ENCODE measurements at places on chromosomes 2 and 18.

DNA sequence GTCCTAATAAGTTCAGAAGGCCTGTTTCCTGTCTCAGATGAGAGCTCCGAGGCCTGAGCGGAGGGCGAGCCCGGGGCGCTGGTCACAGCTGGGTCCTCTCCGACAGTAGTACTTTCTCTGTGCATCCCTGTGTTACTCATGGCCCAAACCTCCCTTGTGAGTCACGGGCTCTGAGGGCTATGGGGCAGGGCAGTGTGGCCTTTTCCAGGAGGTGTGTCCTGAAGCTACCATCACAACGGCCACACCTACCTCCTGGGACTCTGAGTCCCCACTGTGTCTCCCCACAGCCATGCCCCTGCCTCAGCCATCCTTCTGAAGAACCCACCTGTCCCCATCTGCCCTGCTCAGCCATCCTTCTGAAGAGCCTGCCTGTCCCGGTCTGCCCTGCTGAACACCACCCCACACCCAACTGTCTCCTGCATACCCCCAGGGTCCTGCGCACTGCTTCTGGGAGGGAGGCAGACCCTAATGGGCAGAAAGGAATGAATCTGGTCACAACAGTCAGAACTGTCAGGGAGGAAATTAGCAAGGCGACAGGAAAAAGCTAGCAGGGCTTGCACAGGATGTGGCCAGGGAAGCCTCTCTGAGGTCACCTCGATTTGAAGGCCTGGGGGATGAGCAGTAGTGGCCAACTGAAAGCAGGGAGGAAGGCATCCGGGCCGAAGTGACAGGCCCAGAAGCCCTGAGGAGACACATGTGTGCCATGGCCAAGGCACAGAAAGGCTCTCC is 145.4 kb upstream of the RIOK3 start:
- no peak for ATAC-seq

- no peak for ATAC-seq
These were observed 452.7 kb upstream of the NRXN1 start for GRCh38 chr2:51484605-51485004.

- ATAC-seq: peak; percentile 21
These were observed 10.4 kb upstream of the FAM228A start for GRCh38 chr2:24164416-24164973.

DNA sequence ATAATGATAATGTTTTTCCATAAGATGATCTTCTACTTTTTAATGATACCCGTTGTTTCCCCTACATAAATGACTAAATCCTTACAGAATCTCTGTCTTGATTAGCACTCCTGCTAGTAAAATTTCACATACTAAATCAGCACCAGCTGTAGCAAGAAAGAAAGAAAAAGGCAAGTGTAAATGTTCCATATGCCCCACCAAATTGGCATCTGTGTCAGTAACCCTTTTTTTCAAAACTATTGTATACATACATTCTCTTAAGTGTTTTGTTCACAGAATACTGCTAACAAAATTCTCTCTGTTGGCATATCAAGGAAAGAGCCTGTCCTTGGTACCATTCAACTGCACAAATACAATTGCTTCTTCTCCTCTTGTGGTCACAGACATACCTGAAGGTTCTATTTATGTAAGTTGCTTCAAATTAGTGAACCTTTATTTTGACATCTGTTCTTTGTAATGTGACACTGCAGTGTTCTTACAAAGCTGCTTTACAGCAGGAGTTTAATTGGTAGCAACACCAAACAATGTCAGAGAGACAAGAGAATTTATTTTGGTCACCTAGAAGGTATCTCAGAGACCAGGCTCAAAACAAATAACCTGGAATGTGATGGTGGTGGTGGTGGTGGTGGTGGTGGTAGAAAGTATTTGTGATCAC is 641.9 kb downstream of the ZEB2 start:
- no peak for ATAC-seq

DNA sequence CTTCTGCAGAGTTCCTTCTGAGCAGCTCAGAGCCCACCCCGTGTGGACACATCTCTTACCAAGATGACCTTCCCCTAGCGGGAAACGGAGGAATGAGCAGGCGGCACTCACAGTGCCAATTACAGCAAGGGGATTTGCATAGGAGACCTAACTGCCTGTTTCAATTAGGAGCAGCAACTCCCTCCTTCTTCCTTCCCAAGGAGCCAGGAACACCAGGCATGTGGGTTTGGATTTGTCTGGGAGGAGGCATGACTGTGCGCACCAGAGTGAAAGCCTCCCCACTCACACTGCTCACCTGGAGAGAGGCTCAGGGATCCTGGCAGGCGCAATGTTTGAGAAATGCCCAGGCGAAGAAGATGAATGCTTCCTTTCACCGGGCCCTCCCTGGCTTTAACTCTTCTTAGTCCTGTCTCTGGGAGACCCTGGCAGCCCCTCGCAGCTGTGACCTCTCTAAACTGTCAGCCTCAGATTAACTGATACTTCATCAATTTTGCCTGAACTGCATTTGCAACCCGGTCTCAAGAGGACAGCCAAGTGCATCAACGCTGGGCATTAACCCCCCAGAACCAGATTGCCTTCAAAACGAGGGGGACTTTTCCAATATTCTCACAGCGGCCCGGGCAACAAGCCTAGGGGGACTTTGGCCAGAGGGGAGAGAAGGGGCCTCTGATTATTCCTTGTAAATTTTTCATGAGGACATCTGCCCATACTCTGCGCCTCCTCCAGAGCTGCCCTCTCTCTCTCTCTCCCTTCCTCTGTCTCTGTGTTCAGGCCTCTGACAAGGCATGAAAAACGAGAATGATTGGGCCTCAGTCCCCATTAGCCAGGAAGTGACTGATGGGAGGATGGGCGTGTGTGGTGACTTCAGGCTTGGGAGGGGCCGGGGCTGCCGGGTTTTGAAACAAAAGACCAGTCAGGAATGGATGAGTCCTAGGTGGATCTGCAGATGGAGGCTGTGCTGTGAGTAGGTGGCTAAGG is 93.8 kb downstream of the CMPK2 start:
- ATAC-seq: no peak

- no peak for ATAC-seq
These were observed 48.4 kb downstream of the CNGA3 start for GRCh38 chr2:98394595-98395153.

- ATAC-seq: no peak
These were observed 131.6 kb upstream of the SATB2 start for GRCh38 chr2:199589306-199589705.

DNA sequence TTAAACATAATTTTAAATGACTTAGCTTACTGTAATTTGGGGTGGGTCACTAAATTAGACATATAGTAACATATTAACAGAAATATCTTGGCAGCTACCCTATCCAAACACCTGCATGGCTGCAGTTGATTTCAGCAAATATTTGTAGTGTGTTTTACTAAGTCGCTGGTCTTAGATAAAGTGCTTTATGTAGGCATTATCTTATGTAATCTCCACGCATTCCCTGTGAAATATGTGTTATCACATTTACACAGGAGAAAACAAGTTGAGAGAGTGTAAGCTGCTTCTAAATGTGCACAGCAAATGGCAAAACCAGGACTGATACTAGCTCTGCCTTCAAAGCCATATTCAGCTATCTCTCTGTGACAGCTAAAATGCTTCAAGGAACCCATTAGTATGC is 72.0 kb downstream of the NYAP2 start:
- no peak for ATAC-seq

GRCh38 chr2:96788442-96789244 is 27.4 kb upstream of the CNNM3 start:
- no peak for ATAC-seq

- ATAC-seq: peak; percentile 18
These were observed 79.1 kb upstream of the DNMT3A start for GRCh38 chr2:25420820-25421237.

GRCh38 chr2:121902616-121903015 is 147.2 kb downstream of the TSN start:
- no peak for ATAC-seq

DNA sequence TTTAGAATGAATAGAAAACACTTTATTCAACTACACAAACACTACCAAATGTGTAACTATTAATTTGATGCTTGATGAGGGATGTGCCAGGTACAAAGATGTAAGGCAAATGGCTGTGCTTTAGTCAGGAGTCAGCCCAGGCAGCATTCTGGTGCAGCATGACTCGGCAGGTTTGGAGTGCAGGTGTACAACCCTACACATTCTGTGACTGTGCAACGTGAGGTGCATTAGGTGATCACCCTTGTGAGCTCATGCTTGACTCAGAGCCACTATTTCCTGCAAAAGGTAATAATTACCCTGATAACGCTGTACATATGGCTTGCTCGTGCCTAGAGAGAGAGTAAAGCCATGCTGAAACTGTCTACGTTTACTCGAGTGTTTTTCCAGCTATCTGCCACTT is 288.7 kb upstream of the DSEL start:
- ATAC-seq: no peak

GRCh38 chr2:60808330-60808801 is 52.3 kb downstream of the PAPOLG start:
- ATAC-seq: no peak

DNA sequence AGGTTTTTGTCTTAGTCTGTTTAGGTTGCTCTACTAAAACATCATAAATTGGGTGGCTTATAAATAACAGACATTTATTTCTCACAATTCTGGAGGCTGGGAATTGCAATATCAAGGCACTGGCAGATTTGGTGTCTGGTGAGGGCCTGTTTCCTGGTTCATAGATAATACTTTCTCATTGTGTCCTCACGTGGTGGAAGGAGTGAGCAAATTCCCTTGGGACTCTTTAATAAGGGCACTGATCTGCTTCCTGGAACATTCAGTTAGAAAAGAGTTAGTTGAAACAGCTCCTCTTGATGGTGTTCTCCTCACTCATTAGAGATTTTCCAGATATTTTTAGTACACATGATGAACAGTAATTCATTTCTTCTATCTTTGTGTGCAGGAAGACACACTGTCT is 22.3 kb downstream of the COL4A3 start:
- ATAC-seq: no peak

DNA sequence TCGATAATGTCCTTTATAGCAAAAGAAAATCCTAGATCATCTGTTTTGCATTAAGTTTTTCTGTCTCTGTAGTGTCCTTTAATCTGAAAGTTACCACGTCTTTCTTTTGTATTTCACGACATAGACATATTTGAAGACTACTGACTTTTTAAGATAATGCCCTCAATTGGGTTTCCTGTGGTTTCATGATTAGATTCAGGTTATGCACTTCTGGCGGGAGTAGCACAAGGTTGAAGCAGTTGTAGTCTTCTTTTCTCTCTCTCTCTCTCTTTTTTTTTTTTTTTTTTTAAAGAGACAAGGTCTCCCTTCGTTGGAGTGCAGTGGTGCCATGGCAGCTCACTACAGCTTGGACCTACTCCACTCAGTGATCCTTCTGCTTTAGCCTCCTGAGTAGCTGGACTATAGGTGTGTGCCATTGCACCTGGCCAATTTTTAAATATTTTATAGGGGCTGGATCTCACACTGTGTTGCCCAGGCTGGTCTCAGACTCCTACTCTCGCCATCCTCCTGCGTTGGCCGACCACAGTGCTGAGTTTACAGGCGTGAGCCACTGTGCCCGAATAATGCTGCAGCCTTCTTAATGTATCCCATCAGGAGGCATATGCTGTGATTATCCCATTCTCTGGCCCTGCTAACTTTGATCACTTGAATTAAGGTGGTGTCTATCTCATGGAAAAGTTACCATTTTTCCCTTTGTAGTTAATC is 3.9 kb downstream of the INPP4A start:
- no peak for ATAC-seq

DNA sequence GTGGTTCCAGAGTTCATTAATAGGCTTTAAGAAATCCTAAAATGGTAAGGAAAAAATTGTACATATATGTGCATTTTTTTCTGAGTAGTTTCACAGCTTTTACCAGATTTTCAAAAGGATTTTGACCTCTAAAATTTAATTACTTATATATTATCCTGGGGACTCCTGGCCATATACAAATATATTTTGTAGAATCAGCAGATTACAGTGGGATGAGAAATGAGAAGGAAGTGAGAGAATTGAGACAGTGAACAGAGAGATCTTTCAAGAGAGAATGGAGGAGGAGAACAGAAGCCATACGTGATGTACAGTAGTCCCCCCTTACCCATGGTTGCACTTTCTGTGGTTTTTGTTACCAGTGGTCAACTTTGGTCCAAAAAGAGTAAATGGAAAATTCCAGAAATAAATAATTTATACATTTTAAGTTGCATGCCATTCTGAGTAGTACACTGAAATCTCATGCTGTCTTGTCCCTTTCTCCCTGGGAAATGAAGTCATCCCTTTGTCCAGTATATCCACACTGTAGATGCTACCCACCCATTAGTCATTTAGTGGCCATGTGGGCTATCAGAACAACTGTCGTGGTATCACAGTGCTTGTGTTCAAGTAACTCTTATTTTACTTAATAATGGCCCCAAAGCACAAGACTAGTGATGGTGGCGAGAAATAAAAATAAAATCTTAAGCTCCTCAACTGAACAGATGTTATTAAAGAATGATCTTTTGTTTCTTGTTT is 130.4 kb upstream of the MYO3B start:
- ATAC-seq: no peak

- ATAC-seq: no peak
These were observed 34.8 kb upstream of the ASXL2 start for GRCh38 chr2:25912851-25913695.

Data from activated CD4-positive, CD25-positive, alpha-beta regulatory T cell treated with anti-CD3 and anti-CD28 coated beads, Interleukin-2, amount 50 U/mL, for 24 hours (primary cell).